ENCODE measurements at places on chromosomes 5 and 9.

DNA sequence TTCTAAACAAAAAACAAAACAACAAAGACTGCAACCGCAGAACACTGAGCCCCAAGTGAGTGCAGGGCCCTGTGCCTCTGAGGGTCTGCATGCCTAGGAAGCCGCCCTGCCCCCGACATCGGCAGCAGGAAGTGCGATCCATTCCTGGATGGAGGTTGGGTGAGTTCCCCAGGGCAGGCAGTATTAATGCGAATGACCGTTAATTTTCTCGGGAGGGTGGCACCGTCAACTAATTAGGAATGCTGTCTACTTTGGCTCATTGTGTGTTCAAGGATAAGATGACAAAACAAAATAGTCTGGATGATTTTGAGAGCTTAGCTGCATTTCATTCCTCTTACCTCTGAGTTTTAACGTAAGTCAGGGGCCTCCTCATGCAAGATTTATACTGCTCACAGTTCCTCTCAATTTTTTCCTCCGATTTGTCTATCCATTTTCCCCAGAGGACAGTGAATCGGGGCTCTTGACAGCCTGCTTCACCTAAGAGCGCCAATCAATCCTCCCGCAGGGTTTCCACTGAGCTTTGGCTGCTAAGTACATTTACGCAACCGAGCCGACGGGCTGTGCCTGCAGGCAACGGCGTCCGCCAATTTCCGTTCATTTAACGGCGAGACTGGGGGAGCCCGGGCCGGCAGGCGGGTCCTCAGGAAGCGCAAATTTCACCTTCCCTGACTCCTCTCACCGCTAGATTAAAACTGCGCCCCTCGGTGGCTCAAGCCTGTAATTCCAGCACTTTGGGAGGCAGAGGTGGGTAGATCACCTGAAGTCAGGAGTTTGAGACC, 2.9 kb upstream of the NXNL2 start:
- DNase-seq, result no peak

DNA sequence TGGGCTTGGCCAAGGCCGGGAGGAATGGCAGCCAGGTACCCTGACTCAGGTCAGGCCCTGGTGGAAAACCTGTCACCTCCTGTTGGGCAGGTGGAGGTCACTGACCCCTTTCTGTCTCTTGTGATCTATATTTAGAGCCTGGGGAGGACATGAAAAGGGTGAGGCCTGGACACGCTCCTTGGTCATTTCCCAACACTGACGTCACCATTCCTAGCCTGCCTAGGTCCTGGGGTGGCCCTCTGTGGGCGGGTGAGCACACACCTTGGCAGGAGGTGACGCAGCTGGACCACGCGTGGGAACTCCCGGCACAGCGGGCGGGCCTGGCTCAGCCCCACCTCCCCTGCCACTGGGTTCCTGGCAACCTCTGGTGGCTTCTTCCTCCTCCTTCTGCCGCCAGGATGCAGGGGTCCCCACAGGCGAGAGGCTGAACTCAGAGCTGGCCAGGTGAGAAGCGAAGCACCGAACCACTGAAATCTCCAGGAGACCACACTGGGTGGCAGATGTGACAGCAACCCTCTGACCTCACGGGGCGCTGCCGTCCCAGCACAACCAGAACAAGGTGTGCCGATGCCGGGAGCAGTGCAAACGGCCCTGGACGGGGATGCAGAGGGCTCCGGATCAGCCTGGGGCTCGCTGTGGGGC, 6.4 kb upstream of the RALGDS start:
- peak; percentile 82 for DNase-seq

- no peak for DNase-seq
Observed at GRCh38 chr5:34552686-34553085, 103.4 kb upstream of the RAI14 start.

DNA sequence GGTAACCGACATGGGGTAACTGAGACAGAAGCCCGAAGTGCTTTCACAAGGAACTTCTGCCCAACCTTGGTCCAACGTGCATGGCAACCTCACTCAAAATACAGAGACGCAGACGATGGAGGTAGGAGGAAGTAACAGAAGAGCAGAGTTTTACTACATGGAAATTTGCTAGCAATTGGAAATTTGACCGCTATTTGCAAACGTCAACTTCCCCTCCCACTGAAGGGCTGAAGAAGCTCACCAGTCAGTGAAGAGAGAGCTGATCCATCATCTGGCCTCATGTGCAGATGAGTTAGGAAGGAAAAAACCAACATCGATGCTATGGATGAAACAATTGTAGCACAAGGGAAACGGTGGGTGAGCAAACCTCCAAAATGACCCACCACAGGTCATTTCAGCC, 196.7 kb downstream of the RGS3 start:
- DNase-seq, result no peak

DNA sequence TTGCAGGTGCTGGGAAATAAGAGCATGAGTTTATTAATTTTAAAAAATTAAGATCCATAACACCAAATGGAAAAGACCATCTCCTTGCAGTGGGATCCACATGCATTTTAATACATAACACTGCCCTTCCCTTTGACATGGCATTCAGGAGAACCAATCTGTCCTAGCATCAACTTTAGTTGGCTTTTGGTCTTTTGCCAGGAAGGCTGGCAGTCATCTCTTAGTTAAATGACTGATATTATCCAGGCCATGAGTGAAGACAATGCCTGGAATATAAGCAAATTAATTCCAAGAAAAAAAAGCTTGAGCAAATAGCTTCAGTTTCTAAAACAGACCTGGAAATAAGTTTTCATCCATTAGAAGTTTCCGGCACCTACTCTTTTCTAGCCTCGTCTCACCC, 55.1 kb upstream of the OTULINL start:
- no peak for DNase-seq

DNA sequence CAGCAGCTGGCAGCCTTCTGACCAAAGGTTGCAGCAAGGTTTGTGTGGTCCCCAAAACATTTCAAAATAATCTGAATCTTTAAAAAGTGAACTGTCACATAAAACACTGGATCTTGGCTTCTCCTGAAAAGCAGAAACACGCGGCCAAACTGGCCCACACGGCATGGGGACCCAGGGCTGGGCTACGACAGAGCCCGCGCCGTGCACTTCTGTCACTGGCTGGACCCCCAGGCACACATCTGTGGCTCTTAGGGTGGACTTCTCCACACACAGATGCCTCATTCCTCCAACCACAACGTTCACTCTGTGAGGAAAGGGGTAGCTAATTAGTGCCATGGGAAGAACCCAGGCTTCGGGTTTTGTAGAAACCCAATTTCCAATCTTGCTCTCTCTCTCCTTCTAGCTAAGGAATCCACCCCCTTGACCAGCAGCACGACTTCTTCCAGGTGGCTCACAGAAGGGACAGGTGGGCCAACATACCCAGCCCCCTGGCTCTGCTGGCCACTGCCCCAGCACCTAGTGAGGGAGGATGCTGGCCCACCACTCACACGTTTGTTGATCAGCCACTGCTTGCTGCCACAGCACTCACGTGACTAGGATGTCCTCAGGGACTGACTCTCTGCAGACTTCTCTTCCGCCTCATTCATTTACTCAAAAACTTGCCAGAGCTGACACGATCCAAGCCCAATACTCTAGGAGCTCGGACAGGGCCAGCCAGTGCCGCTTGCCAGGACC, 17.9 kb downstream of the LMAN2 start:
- no peak for DNase-seq

GRCh38 chr5:136619556-136619955, 254.2 kb upstream of the TRPC7 start:
- no peak for DNase-seq

DNA sequence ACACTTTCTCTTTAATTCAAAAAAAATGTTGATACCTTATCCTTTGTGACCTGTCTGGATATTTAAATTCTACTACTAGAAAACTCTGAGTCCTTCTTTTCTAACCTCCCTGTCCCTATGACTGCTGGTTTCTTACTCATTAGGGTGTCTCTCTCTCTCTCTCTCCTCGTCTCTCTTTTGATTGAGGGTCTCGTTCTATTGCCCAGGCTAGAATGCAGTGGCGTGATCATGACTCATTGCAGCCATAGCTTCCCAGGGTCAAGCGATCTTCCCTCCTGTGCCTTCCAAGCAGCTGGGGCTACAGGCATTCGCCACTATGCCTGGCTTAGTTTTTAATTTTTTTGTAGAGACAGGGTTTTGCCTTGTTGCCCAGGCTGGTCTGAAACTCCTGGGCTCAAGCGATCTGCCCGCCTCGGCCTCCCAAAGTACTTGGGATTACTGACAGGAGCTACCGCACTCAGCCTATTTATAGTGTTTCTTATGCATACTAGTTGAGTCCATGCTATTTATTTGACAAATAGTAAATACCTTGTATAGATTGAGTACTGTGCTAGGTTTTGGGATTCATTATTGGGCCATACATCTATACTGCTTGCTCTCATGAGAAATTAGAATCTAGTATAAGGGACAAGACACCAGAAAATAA, 61.9 kb downstream of the NSD1 start:
- DNase-seq, result no peak

- no peak for DNase-seq
Observed at GRCh38 chr5:59279979-59280378, 613.5 kb downstream of the PDE4D start.

DNA sequence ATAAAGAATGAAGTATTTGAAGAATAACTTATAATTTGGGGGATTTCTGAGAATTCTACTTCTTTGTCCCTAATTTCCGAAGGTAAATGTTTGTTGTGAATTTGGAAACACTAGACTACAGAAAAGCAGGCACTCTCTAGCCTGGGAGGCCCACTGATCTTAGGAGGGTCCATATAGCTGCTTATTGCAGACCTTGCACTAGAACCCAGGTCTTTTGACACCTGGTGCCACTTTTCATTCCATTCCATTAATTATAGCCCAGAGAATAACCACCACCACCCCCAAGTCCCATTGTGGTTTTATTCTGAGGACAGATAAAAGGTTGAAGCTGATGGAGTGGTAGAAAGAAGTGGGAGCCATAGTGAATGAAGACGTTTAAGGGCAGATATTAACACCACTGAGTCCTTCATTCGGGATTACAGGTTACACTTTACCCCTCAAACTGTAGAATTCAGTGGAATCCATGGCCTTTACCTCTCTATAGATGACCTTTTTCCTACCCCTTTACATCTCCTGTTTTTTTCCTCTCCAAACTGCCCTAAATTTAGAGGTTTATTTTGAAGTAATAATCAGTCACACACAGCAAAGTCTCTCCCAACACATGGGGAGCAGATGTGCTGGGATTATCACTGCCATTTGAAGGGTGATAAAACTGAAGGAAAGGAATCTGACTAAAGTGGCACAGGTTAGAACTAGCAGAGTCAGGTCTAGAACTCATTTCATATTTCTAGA, 12.0 kb upstream of the PSMD5 start:
- no peak for DNase-seq

- DNase-seq, result no peak
Observed at GRCh38 chr5:54080831-54081230, 229.5 kb downstream of the ARL15 start.

DNA sequence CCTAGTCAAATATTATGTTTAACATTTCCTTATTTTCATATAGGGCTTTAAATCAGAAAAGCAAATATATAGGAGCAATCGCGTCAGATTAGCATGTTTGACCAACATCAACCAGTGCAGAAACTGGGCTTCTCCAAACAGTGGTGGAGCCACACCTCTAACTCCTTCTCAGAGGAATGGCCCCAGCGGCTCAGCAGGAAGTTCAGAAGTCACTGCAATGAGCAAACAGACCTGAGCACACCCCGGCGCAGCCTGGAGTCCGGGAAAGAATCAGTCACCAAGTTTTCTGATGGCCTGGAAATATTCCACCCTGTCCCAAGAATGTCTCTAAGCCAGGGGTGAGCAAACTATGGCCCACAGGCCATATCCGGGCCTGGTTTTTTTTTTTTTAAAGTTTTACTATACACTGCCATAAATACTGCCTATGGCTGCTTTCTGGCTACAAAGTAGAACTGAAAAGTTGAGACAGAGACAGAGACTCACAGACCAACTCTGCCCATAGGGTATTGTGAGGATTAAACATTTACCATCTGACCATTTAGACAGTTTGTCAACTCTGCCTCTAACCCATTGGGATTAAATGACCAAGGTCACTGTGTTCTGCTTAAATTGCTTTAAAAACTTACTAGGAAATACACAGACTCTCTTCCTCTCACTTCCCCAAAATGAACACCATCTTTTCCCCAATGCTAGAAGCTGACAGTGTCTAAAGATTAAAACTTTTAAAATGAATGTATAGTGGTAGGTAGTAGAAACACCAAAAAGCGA, 5.4 kb downstream of the GOLM1 start:
- DNase-seq, result no peak

- DNase-seq, result no peak
Observed at GRCh38 chr9:120890320-120891244, 13.6 kb upstream of the PHF19 start.

- no peak for DNase-seq
Observed at GRCh38 chr5:61675015-61675692, 343.1 kb downstream of the ZSWIM6 start.

DNA sequence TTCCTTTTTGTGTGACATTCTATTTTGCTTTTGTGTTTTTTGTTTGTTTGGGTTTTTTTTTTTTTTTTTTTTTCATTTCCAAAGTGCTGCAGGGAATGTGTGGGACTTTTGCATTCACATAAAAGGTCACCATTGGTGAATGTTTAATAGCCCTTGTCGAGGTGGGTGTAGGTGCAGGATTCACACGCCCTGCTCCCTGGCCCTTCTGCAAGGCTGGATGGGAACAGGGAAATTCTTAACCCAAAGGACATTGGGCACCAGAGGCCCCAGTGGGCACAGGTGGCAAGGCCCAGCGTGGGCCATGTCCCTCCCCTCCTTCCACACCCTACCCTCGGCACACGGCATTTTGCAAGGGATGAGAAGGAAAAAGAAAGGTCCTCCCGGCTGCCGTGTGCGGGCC, 50.4 kb upstream of the NOTCH1 start:
- DNase-seq, result no peak

- no peak for DNase-seq
Observed at GRCh38 chr5:172731680-172732074, 39.3 kb downstream of the DUSP1 start.

GRCh38 chr9:114804505-114804904, 1.3 kb downstream of the TNFSF15 start:
- DNase-seq, result no peak

DNA sequence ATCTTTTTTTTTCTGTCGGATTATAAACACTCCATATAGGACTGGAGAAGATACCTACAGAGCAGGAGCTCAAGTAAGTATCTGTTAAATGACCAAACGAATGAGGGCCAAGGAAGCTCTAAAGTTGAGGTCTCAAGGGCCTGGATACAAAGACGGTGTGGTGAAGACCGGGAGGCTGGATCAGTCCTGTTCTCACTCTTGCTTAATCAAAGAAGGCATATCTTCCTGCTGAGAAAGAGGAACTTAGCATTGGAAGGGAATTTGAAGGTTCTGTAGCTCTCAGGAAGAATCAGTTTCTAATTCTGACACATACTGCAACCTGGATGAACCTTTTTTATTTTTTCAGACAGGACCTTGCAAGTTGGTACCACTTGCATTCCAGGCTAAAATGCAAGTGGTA, 28.3 kb upstream of the PAX5 start:
- no peak for DNase-seq

Measured in CD8-positive, alpha-beta memory T cell (primary cell).